ENCODE measurements at places on chromosomes 1 and 21.

GRCh38 chr21:17523007-17523451, 10.2 kb downstream of the CXADR start:
- no peak for DNase-seq

GRCh38 chr1:203564024-203564423, 62.6 kb upstream of the ATP2B4 start:
- DNase-seq = no peak

- DNase-seq = no peak
These were observed 4.2 kb downstream of the CD244 start for GRCh38 chr1:160858507-160858906.

GRCh38 chr1:164101802-164102201, 457.2 kb upstream of the PBX1 start:
- DNase-seq = no peak

DNA sequence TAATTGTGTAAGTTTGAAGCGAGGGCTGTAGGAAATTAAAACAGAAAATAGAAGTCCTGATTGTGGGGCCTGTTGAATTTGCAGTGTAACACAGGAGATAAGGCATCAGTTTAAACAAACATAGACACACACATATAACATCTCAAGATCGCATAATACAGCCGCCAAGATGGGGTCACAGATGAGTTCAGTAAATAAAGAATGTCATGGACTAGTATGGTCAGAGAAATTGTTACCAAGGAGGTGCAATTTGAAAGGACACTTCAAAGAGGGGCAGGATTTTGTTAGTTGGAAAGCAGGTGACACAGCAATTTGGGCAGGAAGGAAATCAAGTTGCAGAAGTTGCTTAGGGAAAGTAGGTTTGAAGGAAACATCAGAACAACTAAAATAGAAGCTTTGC, 450.0 kb downstream of the USP25 start:
- peak; percentile 8 for DNase-seq

- DNase-seq = no peak
These were observed 218.7 kb downstream of the DAB1 start for GRCh38 chr1:57204942-57205787.

DNA sequence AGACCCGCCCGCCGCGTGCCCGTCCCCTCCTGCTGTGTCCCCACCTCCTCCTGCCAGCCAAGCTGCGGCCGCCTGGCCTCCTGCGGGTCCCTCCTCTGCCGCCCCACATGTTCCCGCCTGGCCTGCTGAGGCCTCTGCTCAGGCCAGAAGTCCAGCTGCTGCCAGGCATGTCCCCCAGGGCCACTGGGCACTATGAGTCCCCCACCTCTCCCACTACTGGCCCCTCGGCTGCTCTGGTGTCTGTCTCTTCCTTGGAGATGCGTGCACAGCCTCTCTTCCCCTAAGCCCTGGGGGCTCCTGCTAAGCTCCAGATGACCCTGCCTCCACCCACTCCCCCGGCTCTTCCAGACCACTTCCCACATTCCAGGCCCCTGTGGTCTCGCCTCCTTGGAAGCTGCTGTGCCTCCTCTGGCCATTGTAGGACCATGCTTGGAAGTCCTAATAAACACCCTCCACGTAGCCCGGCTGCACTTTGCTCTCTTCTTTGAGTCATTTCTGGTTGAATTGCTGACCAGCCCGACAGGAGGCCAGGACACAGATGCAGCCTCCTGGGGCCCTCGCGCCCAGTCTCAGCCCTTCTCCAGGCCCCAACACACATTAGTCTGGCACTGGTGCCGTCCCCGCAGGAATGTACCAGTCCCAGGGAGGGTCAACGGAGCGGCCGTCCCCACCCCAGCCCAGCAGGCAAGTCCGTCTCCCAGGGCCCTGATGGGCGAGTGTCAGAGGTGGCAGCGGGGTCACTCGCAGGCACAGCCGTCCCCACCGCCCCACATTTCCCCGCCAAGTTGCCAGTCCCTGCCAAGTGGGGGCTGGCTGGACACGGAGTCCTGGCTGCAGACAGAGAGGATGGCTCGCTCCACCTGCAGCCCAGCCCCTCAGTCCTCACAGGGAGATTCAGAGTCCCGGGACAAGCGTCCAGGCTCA, 1.1 kb downstream of the KRTAP10-12 start:
- DNase-seq = no peak

DNA sequence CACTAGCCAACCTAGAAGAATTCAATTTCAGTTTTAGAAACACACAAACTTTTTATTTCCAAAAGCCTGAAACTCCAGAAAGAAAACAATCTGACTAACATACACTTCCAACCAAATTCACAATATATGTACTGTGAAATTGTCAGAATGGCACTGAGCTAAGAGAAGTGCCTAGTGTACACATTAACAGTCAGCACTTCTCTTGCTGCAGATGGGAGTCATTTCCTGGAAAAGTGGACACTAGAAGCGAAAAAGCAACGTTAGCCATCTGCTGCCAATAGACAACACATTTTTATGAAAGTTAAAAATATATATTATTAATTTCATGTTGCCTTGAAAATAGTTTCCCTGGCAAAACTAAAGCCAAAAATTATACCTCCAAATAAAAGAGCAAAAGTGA, 66.1 kb downstream of the EPS15 start:
- peak; percentile 52 for DNase-seq

- DNase-seq = no peak
These were observed 1.7 kb downstream of the ZBTB18 start for GRCh38 chr1:244052728-244053312.

DNA sequence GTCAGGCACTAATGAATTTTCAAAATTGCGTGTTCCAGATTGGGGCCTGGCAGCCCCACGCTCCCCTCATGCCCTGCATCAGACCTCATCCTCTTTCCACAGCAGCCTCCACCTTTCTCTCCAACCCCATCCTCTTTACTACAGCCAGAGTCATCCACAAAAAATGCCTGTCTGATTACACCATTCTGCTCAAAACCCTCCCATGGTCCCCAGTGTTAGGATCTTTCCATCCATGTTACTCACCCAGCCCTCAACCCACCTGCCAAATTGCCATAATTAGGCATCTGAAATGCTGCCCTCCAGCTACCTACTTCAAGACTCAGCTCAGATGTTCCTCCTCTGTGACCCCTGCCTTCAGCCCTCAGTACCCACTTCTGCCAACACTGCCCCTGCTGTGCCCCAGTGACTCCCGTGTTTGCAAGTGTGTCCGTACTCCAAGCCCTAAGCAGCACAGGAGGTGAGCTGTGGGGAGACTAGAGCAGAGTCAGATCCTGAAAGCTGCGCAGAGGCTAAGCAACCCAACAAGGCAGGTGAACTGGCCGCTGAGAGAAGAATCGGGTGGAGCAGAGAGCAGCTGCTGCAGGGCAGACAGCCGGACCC, 715 bp upstream of the ARTN start:
- DNase-seq = no peak

DNA sequence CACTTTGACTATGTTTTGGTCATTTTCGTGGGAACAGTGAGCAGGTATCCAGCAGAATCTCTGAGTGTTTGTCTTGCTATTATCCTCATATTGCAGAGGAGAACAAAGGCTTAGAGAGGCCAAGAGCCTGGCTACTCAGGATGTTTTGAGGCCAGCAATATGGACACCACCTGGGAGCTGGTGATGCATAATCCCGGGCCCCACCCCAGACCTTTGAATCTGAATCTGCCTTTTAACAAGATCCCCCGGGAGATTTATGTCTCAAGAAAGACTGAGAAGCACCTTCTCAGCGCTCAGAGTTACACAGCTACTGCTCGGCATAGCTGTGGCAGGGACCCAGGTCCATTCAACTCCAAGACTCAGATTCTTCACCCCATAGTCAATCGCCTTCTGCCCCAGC, 72.8 kb downstream of the PTPRU start:
- DNase-seq = no peak

Measured in dermis microvascular lymphatic vessel endothelial cell (primary cell).